ENCODE measurements at places on chromosomes 2 and 18.

GRCh38 chr2:71826299-71826698 is 321.4 kb downstream of the CYP26B1 start:
- DNase-seq, result no peak

- no peak for DNase-seq
These were observed 364.8 kb downstream of the NYAP2 start for GRCh38 chr2:225764346-225764745.

DNA sequence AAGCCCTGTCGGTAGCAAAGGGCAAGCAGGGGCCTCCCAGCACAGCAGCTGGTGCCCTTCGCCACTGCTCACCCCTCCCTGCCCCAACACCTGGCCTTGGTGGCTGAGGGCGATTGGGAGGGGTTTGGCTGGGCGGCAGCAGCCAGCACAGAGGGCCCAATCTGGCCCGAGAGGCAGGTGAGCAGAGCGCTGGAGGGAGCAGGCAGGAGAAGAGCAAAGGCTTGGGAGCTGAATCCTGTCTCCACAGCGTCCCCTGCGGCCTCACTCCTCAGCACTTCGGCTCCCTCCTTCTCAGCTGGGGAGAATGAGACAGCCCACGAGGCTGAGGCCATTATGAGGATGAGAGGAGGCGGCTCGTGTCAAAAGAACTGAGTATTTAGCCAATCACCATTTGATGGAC is 74.9 kb upstream of the TAF1B start:
- DNase-seq, result no peak

- no peak for DNase-seq
These were observed 334.5 kb upstream of the CDH2 start for GRCh38 chr18:28511413-28511821.

All from suppressor macrophage treated with lipopolysaccharide for 1 hour (primary cell).